ENCODE measurements at places on chromosomes 6 and 20. TPM values are rescaled to one million over a fixed set of nuclear protein-coding genes. Genes with fewer than 3 reads are reported as not detected.

The CNKSR3 gene
- total RNA-seq, result 22.5 TPM

The BPI gene
- not detected for total RNA-seq

GRCh38 chr6:170510631-170511030, 42.5 kb downstream of the PSMB1 start:
- DNase-seq, result no peak

The LTA gene
- total RNA-seq, result not detected

All from transverse colon (tissue), 4 donors.